ENCODE measurements at places on chromosomes 6 and 20. TPM values are rescaled to one million over a fixed set of nuclear protein-coding genes. Genes with fewer than 3 reads are reported as not detected.

C2 gene
- 1.1 TPM for polyA plus RNA-seq

CTAGE9 gene
- not detected for polyA plus RNA-seq

- H3K27ac ChIP-seq, result peak overlapping the region; percentile 64
- H3K27me3 ChIP-seq, result no peaks in the 10 kb centered on the region
- no peak for DNase-seq
- H3K4me1 ChIP-seq, result peaks cover 30% of the 10 kb centered on the region
These were observed 223.3 kb downstream of the TMEM242 start for GRCh38 chr6:157099912-157100593.

GRCh38 chr20:51505566-51505965 lies 37.0 kb downstream of the NFATC2 start:
- H3K27me3 ChIP-seq, result no peaks in the 10 kb centered on the region
- H3K4me3 ChIP-seq, result no peak overlapping the region
- no peak overlapping the region for H3K27ac ChIP-seq
- no peak for DNase-seq
- no peaks in the 10 kb centered on the region for H3K36me3 ChIP-seq
- H3K4me1 ChIP-seq, result no peaks in the 10 kb centered on the region

- no peak overlapping the region for H3K27ac ChIP-seq
- no peaks in the 10 kb centered on the region for H3K4me1 ChIP-seq
- no peak for DNase-seq
- no peak overlapping the region for H3K4me3 ChIP-seq
- H3K36me3 ChIP-seq, result no peaks in the 10 kb centered on the region
These were observed 81.8 kb downstream of the ISM1 start for GRCh38 chr20:13302647-13303450.

Data from heart right ventricle (tissue), 16 donors.